DMS 273 treated with DMSO at 0.1 percent for 48 hours (cell line): ENCODE measurements at places on chromosomes 6 and 20.
A peak's percentile ranks its signal among the peaks of the same experiment; 100 is the strongest.

DNA sequence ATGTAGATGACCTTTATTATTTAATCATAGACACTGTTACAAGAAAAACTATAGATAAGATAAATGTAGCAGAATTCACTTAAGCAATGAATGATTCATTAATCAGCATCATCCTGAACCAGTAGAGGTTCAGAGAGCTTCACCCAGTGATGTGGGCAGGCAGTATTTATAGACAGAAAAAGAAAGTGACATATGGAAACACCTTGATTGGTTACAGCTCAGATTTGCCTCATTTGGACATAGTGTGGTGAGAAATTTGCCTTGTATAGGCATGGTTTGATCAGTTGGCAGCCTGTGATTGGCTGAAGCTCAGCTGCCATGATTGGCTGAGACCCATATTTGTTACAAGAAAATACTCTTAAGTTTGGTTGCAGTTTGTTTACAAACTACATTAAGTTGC is 4.6 kb downstream of the C6orf58 start:
- DNase-seq = no peak

GRCh38 chr20:49110767-49111694 is 64.9 kb downstream of the CSE1L start:
- DNase-seq = no peak

DNA sequence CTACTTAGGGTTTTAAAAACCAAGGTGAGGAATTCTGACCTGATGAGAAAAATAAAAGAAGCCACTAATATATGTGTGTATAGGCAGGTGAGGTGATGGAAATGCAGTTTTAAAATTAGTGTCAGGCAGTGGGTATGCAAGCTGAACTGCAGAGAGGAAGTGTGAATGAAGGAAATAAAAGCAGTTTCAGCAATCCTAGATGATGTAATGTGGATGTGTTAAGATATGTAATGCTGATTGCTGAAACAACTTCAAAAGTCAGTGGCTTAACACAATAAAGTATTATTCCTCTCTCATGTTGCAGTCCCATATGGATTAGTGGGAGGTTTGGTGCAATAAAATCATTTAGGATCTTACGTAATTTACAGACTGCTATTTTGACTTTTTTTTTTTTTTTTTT is 119.9 kb upstream of the ASCC3 start:
- DNase-seq = no peak

DNA sequence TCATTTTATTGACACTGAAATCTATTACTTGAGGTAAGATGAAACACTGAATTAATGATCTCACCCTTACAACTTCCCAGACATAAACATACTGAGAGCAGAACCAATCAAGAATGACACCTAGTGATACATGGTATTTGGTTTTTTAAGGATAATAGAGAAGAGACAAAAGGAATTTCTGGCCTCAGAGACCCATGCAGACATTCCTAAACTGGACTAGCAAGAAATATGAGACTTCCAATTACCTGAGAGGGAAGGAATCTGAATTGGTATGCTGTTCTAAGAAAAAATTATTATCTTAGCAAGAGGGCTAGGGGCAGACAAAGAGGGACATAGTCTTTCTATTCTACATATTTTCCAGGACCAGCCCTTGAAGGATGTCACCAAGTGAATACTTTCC is 141.1 kb downstream of the BMP5 start:
- DNase-seq = no peak

GRCh38 chr6:25928562-25929324 is 1.7 kb downstream of the SLC17A2 start:
- DNase-seq = no peak

DNA sequence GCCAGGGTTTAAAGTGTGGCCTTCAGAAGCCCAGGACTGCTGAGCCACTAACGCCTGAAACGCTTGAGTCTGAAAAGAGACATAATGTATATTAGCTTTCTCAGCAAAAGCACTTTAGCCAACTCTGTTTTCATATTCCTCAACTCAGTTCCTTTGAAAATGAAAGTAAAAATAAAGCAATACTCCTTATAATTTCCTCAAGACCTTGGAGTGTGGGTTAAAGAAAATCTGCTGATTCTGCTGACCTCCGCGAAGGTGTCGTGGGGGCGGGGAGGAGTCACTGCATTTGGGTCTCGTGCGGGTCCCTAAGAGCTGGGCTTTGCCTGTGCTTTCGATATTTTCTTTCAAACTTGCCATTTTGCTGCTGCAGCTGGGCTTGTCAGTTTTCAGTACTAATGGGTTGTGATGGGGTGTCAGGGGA is 142.2 kb upstream of the ARID1B start:
- no peak for DNase-seq

- no peak for DNase-seq
These were observed 397 bp downstream of the WDR27 start for GRCh38 chr6:169701311-169701953.

- peak; percentile 38 for DNase-seq
These were observed 48.2 kb downstream of the RBM38 start for GRCh38 chr20:57439432-57439831.

GRCh38 chr6:10163203-10163962 is 251.5 kb downstream of the TFAP2A start:
- DNase-seq = no peak

GRCh38 chr6:3693831-3694230 is 57.7 kb downstream of the PXDC1 start:
- no peak for DNase-seq
